ENCODE measurements at places on chromosomes 3 and 15. TPM values are rescaled to one million over a fixed set of nuclear protein-coding genes. Genes with fewer than 3 reads are reported as not detected.

The ST8SIA2 gene
- total RNA-seq = 0.25 TPM

The CAMKV gene
- not detected for total RNA-seq

The MAP1A gene
- total RNA-seq = 108 TPM

The SLC7A14 gene
- total RNA-seq = 6.1 TPM

The TGM5 gene
- not detected for total RNA-seq

The RTP4 gene
- total RNA-seq = 2.8 TPM

The CFAP91 gene
- 0.98 TPM for total RNA-seq

The CLSTN2 gene
- 3.2 TPM for total RNA-seq

The RLBP1 gene
- not detected for total RNA-seq

The ARPP21 gene
- total RNA-seq = 0.90 TPM

The TRAIP gene
- 1.3 TPM for total RNA-seq

The LPP gene
- 33.2 TPM for total RNA-seq

The TMEM89 gene
- not detected for total RNA-seq

The DUOX2 gene
- total RNA-seq = not detected

The TMEM108 gene
- not detected for total RNA-seq

The PPM1L gene
- total RNA-seq = 1.4 TPM

The UBA5 gene
- 120 TPM for total RNA-seq

The DNASE1L3 gene
- not detected for total RNA-seq

The DAZL gene
- total RNA-seq = not detected

The STIMATE gene
- total RNA-seq = 7.8 TPM

The TNNC1 gene
- 2.0 TPM for total RNA-seq

The NDN gene
- total RNA-seq = 89.0 TPM

The LRRC31 gene
- total RNA-seq = not detected

The PRSS50 gene
- not detected for total RNA-seq

The SEMA5B gene
- 0.41 TPM for total RNA-seq

The CNTN4 gene
- 0.09 TPM for total RNA-seq

The SH3GL3 gene
- 2.1 TPM for total RNA-seq
